ENCODE measurements at places on chromosomes 6 and 20.

DNA sequence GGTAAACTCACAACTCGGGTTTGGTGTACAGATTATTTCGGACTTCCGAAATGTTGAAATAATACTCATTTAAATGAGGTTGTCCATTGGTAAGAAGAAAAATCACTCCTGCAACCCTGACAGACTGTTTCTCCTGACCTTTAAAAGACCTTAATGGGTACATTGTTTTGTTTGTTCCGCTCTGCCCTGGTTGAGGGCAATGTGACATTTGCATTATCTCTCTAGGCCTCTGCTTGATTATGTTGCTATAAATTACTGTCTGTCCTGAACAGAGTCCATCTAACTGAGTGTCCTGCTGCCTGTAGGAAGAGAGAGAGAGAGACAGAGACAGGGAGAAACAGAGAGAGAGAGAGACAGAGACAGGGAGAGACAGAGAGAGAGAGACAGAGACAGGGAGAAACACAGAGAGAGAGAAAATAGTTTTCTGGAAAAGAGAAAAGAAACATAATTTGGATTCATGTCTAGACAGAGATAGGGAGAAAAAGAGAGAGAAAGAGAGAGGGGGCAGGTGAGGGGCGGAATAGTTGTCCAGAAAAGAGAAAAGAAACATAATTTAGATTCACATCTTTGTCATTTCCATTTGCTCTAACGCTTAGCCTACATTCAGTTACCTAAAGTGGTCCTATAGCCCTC, 83.2 kb downstream of the SHLD1 start:
- no peak for DNase-seq

DNA sequence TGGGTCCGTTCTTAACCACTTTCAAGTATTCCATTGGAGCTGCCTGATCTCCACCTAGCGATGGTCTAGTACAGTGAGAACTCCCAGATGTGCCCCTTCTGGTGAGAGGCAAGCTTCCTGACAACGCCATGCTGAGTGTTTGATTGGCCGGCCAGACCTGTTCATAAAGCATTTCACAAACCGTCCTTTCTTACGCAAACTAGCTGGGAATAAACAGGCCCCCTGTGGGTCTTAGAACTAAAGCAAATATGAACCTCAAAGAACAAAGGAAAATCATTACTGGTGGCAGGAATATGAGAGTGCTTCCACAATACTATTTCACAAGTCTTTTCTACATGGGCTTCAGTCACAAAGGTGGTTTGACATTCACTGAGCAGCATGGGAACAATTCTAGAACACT, 15.6 kb upstream of the GCNT2 start:
- DNase-seq = no peak

DNA sequence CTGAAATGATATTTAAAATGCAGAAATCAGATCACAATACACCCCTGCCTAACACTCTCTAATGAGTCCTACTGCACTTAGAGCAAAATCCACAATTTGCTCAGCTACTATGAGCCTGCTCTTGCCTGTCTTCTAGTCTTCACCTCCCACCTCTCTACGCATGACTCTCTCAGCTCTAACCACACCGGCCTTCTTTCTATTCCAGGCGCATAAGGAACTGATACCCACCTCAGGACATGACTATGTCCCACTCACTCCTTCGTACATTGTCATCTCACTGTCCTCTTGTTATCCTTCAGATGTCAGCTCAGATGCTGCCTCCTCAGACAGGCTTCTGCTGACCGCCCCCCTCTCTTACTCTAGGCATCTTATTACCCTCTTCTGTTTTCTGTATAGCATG, 201.0 kb upstream of the FLRT3 start:
- DNase-seq = no peak

GRCh38 chr6:90290811-90291420, 5.7 kb downstream of the BACH2 start:
- no peak for DNase-seq

GRCh38 chr6:16397623-16398022, 159.2 kb downstream of the GMPR start:
- DNase-seq = no peak

Data from stimulated activated CD4-positive, alpha-beta T cell treated with anti-CD3 and anti-CD28 coated beads, Interleukin-15, amount 100 ng/mL, for 1 hour (primary cell).